ENCODE measurements at places on chromosomes 13 and 19.

GRCh38 chr13:24274452-24275021 lies 34.8 kb upstream of the C1QTNF9 start:
- no peak for DNase-seq

DNA sequence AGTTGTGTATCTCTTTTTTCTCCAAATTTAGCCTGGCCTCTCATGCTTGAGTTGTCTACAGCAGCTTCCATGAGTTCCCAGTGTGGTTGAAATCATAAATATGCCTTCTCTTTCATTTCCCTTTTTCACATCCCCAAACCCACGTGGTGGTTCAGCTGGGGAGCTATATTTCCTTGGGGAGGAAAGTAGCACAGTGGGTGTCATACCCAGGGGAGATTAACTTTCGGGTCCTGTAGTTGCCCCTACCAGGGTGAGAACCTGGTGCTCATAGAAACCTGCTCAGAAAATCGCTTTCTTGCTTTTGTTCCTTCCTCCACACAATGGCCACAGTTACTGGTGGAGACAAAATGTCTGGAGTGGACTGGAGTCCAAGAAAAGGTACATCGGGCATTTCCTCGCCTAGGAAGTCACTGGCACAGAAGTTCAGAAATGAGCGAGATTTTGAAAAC lies 7.0 kb upstream of the LILRA4 start:
- DNase-seq, result no peak

GRCh38 chr19:16207490-16208025 lies 9.8 kb downstream of the AP1M1 start:
- DNase-seq, result no peak

GRCh38 chr19:29843180-29844051 lies 31.6 kb downstream of the CCNE1 start:
- DNase-seq, result no peak

DNA sequence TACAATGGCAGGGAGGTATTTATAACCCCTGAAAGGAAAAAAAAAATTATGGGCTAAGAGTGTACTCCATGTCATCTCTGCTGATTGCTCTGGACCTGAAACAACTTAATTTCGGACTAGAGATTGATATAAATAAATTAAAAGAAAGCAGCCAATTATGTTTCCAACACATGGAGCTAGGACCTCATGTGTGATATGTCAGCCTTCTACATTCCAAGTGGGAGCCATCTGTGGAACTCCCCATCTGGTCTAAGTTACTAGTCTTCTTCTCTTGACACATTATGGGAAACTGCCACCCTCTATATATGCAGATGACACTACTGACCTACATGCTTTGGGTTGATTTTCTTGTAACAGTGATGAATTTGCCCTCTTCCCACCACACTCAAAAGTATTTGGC lies 86.1 kb downstream of the FLT1 start:
- DNase-seq, result no peak

- peak; percentile 13 for DNase-seq
Measured at GRCh38 chr19:43651758-43652545, 12.3 kb upstream of the CADM4 start.

- no peak for DNase-seq
Measured at GRCh38 chr13:109007946-109008345, 378.5 kb downstream of the MYO16 start.

GRCh38 chr19:10137751-10138682 lies 18.3 kb upstream of the EIF3G start:
- no peak for DNase-seq

- no peak for DNase-seq
Measured at GRCh38 chr13:75365724-75366173, 116.2 kb downstream of the TBC1D4 start.

GRCh38 chr19:55370305-55370988 lies at the start of gene IL11:
TSS of gene IL11 (minus strand) at chr19:55370463. CDS start at chr19:55370310, 153 bp downstream.
- no peak for DNase-seq

GRCh38 chr19:34733266-34733745 lies 737 bp upstream of the ZNF181 start:
- peak; percentile 2 for DNase-seq

Measured in activated T-helper 1 cell treated with Interleukin-2 at 50 U/mL for 16 hours (primary cell).